ENCODE measurements at places on chromosomes 2 and 18.

GRCh38 chr18:21742315-21742687 is 1.7 kb downstream of the MIB1 start:
- DNase-seq: no peak

DNA sequence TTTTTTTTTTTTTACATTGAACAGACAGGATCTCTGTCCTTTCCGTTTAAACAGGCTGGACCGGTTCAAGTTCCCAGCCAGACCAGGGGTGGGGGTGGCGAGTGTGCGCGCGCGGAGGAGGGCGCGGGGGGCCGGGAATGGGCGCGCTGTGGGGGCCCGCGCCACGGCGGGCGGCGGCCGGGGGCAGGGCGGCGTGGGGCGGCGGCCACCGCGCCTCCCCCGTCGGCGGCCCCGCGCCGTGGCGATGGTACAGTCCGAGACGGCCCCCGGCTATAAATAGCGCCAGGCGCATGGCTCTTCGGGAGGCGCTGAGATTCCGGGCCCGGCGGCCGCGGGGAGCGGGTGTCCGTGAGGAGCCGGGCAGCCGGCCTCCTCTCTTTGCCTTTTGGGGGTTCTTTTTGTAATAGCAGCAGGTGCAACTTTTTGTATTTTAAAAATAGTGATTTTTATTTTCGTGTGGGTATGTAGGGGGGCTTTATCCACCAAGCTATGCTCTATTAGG is 430 bp upstream of the CELF4 start:
- no peak for DNase-seq

- no peak for DNase-seq
These were observed 135.4 kb downstream of the ABCA12 start for GRCh38 chr2:215003001-215003400.

GRCh38 chr18:74457043-74457724 is at the start of gene DIPK1C:
TSS of gene DIPK1C (minus strand) at chr18:74457308. CDS start at chr18:74457259, 49 bp downstream.
- no peak for DNase-seq

GRCh38 chr18:58565021-58565420 is 63.9 kb downstream of the ALPK2 start:
- DNase-seq: no peak

DNA sequence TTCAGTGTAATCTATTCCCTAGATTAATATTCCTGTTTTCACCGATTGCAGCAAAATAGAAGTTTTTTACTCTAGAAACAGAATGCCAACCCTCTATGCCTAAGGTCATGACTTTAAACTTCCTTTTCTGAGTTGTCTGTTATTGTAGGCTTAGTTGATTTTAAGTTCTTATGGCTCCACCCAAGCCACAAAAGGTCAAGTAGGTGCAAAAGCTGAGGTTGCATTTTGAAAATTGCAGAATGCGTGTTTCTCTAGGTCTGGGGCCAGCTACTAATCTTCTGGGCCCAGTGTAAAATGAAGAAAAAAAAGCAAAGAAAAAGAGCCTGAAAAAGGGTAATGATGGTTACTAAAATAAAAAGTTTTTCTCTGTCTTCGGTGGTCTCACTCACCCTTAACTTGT is 635.7 kb upstream of the FAM98A start:
- no peak for DNase-seq

- DNase-seq: no peak
These were observed 121.6 kb downstream of the EML6 start for GRCh38 chr2:54845094-54845493.

DNA sequence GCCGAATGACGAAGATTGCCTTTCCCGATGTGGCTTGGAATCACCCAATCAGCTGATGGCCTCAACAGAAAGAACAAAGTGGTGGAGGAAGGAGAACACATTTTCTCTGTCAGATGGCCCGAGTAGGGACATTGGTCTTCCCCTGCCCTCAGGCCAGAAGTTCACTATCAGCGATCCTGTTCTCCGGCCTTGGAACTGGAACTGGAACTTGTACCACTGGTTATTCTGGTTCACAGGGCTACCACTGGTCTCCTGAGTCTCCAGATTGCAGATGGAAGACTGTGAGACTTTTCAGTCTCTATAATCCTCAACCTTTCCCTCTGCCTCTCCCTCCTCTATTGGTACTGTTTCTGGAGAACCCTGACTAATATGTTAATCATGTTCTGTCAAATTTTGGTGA is 180.4 kb downstream of the ANKRD30B start:
- no peak for DNase-seq

GRCh38 chr18:10094655-10095054 is 180.8 kb downstream of the VAPA start:
- no peak for DNase-seq

DNA sequence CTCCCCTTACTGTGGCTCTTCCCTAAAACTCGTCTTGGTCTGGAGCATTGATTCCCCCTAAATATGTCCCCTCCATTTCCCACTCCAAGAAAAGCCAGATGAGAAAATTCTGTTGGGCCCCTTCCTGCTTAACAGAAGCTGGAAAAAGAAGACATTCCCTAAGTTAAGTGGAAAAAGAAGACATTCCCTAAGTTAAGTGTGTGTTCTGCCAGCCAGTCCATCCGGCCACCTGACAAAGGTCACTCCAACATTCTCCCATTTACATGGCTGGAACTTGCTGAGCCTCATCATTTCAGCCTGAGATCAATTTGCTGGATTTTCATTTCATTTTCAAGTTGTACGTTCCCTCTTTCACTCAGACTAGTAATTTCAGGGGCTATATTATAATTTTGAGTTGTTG is 52.0 kb downstream of the LYPD1 start:
- DNase-seq: no peak

GRCh38 chr2:190469771-190470170 is 61.6 kb downstream of the MFSD6 start:
- no peak for DNase-seq

DNA sequence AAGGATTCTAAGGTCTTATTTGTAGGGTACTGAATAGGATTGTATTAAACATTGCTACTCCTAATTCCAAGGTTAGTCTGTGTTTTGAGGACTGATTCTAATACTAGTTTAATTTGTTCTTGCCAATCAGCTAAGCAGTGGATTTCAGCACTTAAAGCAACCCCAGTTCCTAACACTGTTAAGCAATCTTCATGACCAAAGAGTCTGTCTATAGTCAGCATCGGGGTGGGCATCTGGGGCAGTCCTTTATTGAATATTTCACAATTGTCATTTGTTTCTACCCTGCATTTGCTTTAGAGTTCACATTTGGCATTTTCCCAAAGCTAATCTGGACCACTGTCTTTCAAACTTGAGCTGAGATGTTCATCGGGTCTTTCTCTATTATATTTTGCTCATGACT is 248.0 kb upstream of the TANK start:
- DNase-seq: no peak

- no peak for DNase-seq
These were observed 96.8 kb downstream of the SGPP2 start for GRCh38 chr2:222521099-222521498.

GRCh38 chr2:76478266-76479035 is 767.7 kb upstream of the GCFC2 start:
- no peak for DNase-seq

DNA sequence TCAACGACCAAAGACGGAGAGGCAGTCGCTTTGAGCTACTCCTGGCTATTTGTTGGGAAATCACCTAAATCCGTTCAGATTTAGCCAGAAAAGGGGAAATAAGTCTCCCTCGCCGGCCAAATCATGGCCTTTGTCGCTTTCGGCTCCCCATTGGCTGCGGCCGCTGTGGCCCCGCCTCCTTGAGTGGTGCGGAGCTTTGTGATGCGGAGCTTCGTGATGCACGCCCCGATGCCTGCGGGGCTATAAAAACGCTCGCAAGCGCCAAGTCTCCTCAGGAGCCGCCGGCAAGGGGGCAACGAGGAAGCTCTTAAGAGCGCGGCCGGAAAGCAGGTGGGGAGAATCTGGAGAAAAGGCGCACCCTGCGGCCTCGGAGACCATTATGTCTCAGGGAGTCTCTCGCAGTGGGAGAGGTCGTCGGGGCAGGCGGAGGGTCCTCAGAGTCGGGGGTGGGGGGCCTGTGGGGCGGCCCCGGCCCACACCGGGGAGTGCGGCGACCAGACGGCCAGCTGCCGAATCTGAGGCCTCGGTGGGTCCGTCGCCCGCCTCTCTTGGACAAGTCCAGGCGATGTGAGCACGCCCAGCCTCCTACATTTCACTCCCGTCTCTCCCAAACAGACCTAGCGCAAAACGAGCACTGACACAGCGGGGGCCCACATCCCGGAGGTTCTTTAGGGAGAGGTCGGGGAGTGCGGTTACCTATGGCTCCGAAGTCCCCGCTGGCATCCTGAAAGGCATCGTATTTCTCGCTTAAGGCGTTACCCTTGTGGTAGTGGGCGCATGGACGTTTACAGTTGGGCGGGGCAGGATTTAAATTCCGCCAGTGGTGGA is at the start of gene CABYR:
TSS of gene CABYR (plus strand) at position 274 of the 828 bp plus-strand sequence. CDS start 4,053 bp downstream, outside the sequence.
- peak; percentile 39 for DNase-seq

DNA sequence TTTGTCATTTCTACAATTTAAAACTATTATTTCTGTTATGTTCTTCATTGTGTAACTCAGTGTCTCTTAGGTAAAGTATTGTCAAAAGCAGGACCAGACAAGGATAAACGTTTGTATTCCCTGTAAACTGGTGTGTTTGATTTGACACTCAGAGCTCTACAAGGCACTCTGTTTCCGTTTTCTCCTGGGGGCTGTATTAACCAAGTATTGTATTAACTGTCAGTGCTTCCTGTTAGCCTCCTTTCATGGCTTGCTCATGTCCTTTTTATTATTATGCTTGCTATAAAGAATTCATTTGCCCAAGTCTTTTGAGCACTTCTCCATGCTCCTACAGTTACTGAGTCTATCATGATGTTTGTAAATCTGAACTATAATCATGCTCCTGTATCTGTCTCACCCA is 323.7 kb downstream of the LPIN1 start:
- no peak for DNase-seq

GRCh38 chr18:55934821-55935220 is 346.8 kb upstream of the TCF4 start:
- DNase-seq: no peak

DNA sequence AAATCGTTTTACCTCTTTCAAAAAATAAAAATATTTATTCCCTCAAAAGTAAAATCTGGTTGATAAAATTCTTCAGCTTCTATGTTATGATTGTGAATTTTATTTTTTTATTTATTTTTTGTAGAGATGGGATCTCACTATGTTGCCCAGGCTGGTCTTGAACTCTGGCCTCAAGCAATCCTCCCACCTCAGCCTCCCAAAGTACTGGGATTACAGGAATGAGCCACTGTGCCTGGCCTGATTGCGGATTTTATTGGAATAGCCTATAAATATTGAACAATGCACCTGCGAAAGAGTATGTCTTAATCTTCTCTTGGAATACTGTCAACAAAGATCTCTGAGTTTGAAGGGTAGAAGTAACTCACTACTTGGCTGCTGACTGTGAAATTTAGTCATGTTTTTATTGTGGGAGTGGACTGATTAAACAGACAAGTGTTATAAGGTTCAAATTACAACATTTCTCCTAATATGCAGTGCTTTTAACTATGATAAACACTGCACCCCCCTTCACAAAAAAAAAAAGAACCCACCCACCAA is 138.0 kb downstream of the AFF3 start:
- no peak for DNase-seq

DNA sequence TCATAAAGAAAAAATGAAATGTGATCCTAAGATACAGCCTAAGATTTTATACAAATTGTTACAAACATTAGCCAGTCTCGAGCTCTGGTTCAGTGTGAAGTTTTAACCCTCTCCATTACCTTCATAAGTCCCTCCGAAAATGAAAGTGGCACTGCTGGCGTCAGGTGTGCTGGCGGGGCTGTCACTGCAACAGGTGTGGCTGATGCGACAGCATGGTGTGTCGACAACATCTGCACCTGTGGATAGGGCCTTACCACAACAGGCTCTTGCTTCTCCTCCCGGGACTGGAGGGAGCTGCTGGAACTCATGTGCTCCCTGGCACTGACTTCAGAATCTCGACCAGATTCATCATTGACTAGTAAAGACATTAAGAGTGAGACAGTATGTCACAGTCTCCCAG is 10.3 kb downstream of the SAP130 start:
- no peak for DNase-seq

DNA sequence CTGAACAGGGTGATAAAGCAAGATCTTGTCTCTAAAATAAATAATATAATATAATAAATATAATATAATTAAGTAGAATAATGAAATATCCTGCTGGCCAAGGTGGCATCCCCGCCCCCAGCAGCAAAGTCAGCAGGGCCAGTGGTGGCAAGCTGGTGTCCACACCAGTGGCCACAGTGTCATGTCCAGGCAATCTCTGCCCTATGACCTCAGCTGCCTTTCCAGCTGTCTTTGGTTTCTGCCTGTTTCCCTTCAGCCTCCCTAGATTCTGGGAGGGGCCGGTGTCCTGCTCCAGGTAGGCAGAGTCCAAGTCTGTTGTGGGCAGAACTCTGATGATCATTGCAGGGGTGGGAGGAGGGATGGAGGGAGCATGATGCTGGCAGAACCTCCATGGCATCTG is 16.2 kb upstream of the STEAP3 start:
- DNase-seq: no peak

GRCh38 chr2:127407091-127407490 is 11.1 kb upstream of the PROC start:
- no peak for DNase-seq

DNA sequence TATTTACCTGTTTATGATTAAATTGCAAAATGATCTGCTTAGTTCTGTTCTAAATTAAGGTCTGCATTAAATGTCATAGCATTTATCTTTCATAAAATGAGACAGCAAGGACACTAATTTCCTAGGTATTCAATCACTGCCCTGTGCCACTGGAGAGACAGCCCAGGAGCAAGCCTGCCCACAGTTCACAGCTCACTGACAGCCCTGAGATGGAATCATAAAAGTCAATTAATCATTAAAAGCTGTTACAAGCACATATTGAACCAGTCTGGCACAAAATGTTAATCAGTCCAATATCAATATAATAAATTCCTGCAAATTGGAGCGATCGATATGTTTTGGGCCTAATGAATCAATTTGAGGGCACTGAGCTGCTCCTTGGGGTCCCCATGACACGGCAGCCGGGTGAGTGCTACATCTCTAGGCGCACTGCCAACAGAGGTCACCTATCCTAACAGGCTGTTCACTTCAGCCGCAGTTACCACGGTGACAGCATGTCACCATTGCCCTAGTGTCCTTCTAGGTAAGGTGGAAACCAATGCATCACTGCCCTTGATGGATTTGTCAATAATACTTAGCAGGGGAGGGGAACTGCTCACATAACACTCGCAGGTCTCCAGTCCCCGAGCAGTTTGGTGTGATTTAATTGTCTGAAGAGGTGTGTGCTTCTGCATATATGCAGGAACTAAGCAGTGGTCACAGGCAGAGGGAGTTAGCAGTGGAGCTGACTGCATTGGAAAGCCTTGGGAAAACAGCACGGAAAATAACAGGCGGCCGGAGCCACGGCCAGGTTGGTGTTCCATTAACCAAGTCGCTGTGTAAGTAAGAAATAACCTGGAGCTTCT is 47.3 kb downstream of the POU3F3 start:
- no peak for DNase-seq

- no peak for DNase-seq
These were observed 28.7 kb downstream of the NIFK start for GRCh38 chr2:121707920-121708361.

All from stimulated activated CD8-positive, alpha-beta memory T cell treated with anti-CD3 and anti-CD28 coated beads, Interleukin-7, amount 100 ng/mL, for 4 hours (primary cell).